ENCODE measurements at places on chromosomes 12 and 14.

GRCh38 chr12:131226345-131227265, 272.9 kb downstream of the ADGRD1 start:
- no peak for DNase-seq

DNA sequence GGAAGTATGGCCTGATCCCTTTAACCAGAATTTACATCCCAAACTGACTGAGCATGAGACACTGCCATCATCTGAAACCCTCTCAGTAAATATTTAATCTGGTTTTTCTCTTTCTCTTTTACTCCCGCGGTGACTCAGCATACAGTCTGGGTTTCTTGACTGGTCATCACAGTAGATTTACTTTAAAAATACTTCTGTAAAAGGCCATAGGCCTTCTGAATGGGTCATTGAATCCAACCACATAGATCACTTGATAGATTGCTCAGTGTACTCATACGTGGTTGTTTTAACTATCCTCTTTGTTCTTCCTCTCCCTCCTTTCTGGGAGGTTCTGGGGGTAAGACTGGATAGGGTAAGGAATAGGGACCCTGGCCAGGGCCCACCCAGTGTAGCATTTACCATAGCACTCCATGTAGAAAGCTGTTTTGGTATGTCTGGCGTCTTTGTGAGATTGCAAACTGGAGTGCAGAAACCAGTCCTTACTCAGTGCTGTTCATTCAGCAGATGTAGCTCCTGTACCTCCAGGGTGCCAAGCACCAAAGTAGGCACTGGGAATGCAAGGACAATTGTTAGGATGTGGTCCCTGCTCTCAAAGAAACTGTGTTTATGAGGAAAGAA, 165.7 kb downstream of the SRGAP1 start:
- no peak for DNase-seq

DNA sequence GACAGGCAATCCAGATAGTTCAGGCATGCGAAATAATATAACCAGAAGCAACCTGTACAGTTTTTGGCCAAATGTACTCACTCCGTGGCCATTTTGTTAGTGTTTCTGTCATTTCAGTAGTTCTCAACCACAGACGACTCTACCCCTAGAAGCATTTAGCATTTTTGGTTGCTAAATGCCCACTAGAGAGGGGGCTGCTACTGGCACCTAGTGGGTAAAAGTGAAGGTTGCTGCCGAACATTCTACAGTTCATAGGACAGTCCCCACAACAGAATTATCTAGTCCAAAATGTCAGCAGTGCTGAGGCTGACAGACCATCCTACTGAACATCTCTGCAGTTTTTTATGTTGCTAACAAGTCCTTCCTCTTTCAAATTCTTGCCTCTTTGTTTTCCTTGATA, 107.4 kb downstream of the TSHR start:
- DNase-seq: no peak

DNA sequence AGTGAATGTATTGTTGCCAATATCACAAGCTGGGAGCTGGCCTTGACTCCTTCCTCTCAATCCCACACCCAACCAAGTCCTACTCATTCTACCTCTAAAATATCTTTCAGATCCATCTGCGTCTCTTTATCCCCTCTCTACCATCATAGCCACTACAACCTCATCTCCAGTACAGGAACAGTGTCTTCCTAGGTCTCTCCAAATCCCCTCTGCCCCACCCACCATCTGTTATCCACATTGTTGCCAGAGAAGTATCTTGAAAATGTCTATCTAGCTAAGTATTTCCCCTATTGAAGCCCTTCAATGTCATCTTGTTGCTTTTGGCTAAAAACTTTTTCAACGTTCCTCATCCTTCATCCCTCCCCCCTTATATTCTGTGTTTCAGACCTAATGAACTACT, 244.7 kb downstream of the C12orf75 start:
- DNase-seq: no peak

Data from stimulated activated CD8-positive, alpha-beta memory T cell treated with anti-CD3 and anti-CD28 coated beads, Interleukin-7, amount 100 ng/mL, for 48 hours (primary cell).